SIG-M5 (cell line): ENCODE measurements at places on chromosomes 13 and 19.

DNA sequence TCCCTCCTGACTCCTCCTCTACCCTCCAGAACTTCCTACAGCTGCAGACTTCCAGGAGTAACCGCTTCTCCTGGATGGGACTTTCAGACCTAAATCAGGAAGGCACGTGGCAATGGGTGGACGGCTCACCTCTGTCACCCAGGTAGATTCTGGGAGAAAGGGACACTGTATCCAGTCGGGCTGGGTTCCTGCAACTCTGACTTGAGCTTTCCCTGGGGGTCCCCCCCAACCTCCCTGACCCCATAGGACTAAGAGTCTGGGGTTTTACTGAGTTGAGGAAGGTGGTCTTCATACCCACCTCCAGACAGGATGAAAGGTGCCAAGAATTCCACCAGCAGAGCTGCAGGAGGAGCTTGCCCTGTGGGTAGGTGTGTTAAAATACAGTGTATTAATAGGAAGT, 4.4 kb downstream of the CLEC4M start:
- DNase-seq: no peak

DNA sequence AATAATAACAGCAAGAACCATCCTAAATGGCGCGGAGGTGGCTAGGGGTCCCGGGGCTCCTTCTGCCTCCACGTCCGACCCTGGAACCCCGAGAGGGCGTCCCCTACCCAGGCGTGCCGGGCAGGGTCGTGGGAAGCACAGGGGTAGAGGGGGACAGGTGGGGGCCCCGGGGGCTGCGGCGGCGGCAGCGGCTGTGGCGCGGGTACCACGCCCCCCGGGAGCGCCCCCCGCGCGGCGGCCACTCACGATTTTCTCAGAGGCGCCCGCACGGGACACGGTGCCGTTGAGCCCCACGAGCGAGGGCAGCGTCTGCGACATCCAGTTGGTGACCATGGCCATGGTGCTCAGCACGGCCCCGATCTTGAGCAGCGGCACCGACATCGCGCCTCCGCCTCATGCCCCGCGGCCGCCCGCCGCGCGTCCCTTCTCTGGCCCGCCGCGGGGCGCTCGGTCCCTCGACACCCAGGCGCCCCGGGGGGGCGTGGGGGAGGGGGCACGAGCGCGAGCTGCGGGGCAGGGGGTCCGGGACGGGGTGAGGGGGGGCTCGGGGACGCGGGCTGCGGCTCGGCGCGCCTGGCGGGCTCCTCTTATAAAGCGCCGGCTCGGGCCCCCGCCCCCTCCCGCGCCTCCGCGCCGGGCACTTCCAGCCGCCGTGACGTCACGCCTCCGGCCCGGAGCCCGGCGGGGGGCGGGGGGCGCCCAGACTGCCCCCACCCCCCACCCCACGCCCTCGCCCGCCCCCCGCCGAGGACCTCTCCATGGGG, 22.9 kb downstream of the OLFM2 start:
- DNase-seq: no peak

DNA sequence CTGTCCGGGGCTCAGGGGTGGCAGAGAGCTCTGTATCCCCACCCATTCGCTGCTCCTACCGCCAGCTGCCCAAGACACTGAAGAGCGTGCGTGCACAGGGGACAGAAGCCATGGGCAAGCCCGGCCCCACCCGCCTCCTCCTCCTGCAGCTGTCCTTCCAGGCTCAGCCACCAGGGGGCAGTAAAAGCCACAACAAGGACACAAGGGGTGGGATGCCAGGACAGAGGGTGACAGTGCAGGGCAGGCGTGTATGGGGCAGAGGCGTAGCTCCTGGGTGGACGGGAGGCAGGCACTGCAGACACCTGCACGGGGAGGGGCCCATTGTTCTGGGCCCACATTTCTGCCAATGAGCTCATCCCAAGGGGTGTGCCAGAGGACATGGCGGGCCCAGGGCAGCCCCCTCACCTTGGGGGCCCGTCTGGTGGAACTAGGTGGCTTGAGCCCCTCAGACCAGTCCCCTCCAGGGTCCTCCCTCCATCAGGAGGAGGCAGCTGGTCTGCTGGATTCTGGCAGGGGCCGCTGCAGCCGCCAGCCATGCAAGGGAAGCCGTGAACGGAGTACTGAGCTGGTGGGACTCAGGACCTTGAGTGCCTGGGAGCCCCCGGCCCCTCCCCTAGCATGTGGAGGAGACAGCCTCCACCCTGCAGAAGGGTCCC, 61.2 kb downstream of the MLLT1 start:
- DNase-seq: no peak

DNA sequence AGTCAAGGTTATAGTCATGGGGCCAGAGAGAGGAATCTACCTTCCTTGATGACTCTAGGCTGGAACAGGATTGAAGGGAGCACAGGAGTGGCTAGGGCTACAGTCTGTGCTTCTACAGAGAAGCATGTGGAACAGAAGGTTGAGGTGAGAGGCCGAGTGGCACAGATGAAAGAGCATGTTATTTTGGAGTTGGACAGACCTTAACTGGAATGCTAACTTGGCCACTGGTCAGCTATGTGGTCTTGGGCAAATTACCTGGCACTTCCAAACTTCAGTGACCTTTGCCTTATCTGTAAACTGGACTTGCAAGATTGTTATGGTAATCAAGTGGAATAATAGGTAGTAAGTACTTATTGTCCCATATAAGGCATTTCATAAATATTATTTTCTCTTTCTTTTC, 252.7 kb downstream of the KCNRG start:
- DNase-seq: no peak

DNA sequence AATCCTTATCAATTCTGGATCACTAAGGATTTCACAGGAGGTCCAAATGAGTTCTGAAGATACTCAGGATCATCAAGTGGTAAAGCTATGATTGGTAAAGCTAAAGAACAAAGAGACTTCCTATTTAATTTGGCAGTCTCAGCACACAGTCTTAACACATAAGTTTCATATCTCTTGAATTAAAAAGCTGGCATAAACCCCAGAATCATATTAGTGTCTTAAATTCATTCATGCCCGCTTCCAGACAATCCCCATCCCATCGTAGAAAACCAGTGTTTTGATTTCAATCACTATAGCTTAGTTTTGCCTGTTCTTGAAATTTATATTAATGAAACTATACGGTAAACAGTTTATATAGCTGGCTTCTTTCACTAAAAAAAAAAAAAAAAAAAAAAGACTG, 278.7 kb downstream of the DIAPH3 start:
- DNase-seq: no peak
